ENCODE measurements at places on chromosomes 3 and 15.

- DNase-seq = no peak
Measured at GRCh38 chr3:13894096-13894806, 14.4 kb upstream of the WNT7A start.

GRCh38 chr3:5585085-5585484, 397.6 kb downstream of the EDEM1 start:
- no peak for DNase-seq

- DNase-seq = no peak
Measured at GRCh38 chr3:178246004-178246403, 290.2 kb upstream of the KCNMB2 start.

DNA sequence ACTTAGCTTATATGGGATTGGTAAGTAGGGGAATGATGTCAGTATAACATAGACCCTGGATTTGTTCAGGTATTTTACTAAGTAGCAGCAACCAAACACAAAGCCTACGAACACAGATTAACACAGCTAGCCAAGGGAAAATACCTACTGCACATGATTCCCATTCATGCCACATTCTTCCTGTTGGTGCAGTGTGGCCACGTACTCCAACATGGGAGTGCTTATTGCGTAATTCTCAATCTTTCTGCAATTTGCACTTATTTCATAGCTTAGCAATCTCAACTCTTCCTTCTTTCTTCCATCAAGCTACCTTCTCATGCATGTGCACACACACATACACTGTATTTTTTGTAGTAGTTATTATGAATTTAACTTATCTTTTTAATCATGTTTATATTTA, 186.8 kb downstream of the IL5RA start:
- no peak for DNase-seq

- no peak for DNase-seq
Measured at GRCh38 chr3:61832375-61833229, 271.2 kb downstream of the PTPRG start.

All from omental fat pad (tissue), 4 donors.